Left colon (tissue), 2 donors: ENCODE measurements at places on chromosomes 16 and 17.

DNA sequence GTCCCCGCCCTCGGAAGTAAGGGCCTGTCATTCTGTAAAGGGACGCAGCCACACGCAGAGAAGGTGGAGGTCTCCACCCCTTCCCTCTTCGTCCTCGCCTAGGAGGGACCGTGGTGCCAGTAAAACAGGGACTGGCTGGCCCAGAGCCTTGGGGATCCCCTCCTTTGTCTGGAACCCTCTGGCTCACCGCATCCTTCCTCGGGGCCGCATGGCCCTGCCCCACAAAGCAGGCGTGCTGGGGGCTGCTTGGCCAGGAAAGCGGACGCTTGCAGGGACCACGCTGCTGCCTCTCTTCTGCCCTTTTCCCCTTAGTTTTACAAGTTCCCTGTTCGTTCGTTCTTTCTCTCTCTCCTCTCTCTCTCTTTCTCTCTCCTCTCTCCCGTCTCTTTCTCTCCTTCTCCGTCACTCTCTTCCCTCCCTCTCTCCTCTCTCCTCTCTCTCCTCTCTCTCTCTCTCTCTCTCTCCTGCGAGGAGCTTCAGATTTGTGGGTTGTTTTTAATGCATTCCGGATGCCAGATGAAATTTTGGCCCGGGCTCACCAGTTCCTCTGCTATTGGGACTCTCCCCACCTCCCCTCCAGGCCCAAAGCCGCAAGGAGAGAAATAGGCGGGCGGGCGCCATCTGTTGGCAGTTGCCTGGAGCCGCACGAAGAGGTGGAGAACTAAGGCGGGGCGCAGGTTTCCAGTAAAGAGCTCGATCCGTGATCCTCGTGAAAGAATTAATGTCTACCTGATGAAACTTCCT is 35.1 kb upstream of the CDRT4 start:
- DNase-seq, result peak; percentile 79

DNA sequence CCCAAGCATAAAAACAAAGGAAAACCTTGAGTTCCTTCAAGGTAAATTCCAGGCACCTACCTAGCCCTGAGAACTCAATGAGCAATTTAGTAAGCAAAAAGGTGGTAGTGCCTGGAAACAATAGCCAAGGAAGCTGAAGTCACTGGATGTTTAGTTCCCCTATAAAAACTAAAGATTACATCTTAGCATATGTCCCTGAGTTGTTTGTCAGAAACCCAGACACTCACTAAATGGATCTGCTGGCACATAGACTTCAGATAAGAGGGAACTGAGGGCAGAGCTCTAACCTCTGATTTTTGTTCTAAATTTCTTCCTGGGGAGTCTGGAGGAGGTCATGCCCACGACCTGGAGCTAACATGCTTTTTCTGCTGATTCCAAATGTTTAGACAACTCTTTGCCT is 532.8 kb upstream of the SALL1 start:
- no peak for DNase-seq

- no peak for DNase-seq
These were observed 32.9 kb upstream of the SOX9 start for GRCh38 chr17:72087876-72088275.

- DNase-seq, result no peak
These were observed 21.4 kb downstream of the CDRT4 start for GRCh38 chr17:15446036-15446435.

DNA sequence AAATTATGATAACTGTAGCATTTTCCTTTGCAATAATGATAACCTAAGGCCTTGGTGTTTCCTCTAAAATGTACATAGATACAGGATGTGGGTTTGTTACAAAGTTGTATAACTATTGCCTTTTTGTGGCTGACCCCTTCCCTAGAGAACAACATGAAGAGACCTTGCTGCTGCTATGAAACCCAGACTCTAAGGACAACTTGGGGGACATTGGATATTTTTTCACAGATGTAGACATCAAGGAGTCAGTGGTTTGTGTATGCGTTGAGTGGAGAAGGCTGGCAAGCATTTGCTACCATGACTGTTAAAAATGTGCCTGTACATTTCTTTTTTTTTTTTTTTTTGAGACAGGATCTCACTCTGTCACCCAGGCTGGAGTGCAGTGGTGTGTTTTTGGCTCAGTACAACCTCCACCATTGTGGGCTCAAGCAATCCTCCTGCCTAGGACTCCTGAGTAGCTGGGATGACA is 12.3 kb downstream of the HMOX2 start:
- no peak for DNase-seq

- DNase-seq, result no peak
These were observed 19.8 kb upstream of the MYO1D start for GRCh38 chr17:32896647-32897258.

- no peak for DNase-seq
These were observed 23.6 kb upstream of the GPRC5C start for GRCh38 chr17:74408262-74408661.

DNA sequence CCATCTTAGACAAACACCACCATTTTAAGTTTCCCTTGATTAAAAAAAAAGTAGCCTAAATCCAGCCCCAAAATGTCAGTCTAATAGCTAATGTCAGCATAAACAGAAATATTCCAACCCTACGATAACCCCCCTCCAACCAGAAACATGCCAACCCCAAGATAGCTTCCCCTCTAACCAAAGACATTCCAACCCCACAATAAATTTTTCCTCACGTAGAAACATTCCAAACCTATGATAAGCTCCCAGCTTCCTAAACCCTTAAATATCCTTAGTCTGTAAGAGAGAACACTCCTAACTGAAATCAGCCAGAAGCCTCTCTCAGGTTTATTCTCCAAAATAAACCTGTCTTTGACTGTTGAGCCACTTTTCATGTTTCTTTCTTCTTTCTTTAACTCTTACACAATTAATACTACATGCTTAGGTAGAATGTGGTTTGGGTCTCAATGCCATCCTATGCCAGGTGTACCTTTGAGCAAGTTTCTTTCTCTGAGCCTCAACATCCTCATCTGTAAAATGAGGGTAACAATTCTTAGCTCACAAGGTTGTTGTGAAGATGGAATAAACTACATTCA is 10.5 kb upstream of the KRT38 start:
- no peak for DNase-seq

GRCh38 chr16:4193920-4194319 is 48.0 kb downstream of the SRL start:
- DNase-seq, result no peak

GRCh38 chr16:12723681-12724080 is 80.0 kb downstream of the CPPED1 start:
- no peak for DNase-seq

DNA sequence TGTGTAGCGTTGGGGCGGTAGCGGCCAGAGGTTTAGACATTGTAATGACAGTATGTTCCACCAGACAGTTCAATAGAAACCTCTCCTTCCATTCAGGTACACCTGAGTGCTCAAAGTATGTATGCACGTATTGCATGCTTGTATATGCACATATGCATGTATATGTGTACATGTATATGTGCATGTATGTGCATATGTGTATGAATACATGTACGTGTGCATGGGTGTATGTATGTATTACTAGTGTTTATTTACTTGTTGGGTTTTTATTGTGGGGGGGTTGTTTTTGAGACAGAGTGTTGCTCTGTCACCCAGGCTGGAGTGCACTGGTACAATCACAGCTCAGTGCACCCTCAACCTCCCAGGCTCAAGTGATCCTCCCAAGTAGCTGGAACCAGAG is 30.0 kb downstream of the BCO1 start:
- DNase-seq, result no peak

GRCh38 chr16:4142268-4142667 is 26.0 kb upstream of the ADCY9 start:
- DNase-seq, result no peak

- peak; percentile 32 for DNase-seq
These were observed 15.1 kb downstream of the FAM117A start for GRCh38 chr17:49748791-49749190.
